B cell (primary cell): ENCODE measurements at places on chromosomes 7 and 10. TPM values are rescaled to one million over a fixed set of nuclear protein-coding genes. Genes with fewer than 3 reads are reported as not detected.

The SYT15B gene
- total RNA-seq = not detected in 2 replicates

The CHN2 gene
- 0.86 and 2.9 TPM in 2 replicates for total RNA-seq

The CREB5 gene
- total RNA-seq = 0.05 and 0.39 TPM in 2 replicates

DNA sequence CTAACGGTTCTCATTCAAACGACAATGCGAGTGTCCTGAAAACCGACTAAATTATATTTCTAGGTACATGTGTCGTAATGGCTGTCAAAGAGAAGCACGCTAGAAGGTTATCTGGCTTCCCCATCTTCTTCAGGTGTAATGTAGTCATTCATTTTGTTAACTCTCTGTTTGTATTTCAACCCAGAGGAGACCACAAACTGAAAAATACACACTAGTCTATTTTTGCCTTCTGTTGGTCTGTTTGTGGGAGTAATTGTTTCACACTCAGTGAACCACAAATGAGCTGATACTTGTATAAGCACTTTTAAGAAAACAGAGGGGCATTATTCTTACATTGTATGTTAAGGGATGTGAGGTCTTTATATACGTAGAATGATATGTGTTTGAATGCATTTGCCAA is 305.9 kb downstream of the GATA3 start:
- no peak overlapping the region for H3K4me3 ChIP-seq
- H3K4me1 ChIP-seq = no peaks in the 10 kb centered on the region
- no peaks in the 10 kb centered on the region for H3K27me3 ChIP-seq
- no peak overlapping the region for H3K27ac ChIP-seq
- no peak for DNase-seq

GRCh38 chr10:76033457-76034196 is 602.2 kb downstream of the LRMDA start:
- no peaks in the 10 kb centered on the region for H3K4me1 ChIP-seq
- no peak overlapping the region for H3K27ac ChIP-seq
- no peaks in the 10 kb centered on the region for H3K27me3 ChIP-seq
- no peak for DNase-seq

DNA sequence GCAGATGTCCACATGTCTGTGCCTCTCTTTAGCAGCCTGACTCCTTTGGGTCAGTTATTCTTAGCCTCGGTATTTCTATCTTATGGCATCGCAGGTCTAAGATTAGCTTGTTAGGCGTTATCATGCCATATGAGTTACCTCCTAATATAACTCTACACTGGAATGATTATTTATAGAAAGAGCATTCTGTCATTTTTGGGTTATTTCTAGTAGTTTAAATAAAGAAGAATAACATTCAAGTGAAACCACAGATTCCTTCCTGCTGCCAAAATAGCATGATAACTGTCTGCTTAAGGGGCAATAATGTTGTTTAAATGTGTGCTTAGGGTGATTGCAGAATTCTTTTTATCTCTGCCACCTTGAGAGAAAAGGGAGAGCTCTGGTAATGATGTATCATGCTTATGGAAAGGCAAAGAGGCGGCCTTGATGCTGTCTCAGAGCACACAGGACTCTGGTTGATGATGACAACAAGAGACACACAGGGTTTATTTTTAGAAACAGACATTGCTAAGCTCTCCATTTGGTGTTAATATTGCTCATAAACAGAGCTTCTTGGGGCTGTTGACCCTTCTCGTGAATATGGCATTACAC is 10.4 kb downstream of the HDAC9 start:
- peak overlapping the region; percentile 11 for H3K4me3 ChIP-seq
- peak overlapping the region; percentile 83 for H3K27ac ChIP-seq
- DNase-seq = no peak
- no peaks in the 10 kb centered on the region for H3K27me3 ChIP-seq

DNA sequence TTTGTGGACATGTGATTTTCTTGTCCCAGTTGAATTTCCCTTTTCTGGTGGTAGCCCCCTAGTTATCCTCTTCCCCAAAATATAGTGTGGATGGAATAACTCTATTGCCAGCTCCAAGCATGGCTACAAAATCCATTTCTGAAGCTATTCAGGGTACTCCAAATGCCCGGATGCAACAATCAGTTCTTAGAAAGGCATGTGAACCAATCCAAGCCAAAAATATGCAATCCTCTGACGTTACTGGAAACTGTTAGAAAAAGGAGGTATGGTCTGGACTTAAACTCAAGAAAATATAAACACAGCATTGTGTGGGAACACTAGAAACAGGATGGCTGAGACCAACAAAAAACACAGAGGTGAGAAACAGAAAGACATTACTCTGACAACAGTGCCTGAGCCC is 347.0 kb downstream of the GPAM start:
- H3K27me3 ChIP-seq = no peaks in the 10 kb centered on the region
- H3K4me1 ChIP-seq = no peaks in the 10 kb centered on the region
- H3K4me3 ChIP-seq = no peak overlapping the region
- DNase-seq = no peak

GRCh38 chr10:65602182-65602865 is 1323.5 kb upstream of the LRRTM3 start:
- H3K27me3 ChIP-seq = no peaks in the 10 kb centered on the region
- H3K4me3 ChIP-seq = no peak overlapping the region
- no peaks in the 10 kb centered on the region for H3K4me1 ChIP-seq
- no peak for DNase-seq
- no peak overlapping the region for H3K27ac ChIP-seq

DNA sequence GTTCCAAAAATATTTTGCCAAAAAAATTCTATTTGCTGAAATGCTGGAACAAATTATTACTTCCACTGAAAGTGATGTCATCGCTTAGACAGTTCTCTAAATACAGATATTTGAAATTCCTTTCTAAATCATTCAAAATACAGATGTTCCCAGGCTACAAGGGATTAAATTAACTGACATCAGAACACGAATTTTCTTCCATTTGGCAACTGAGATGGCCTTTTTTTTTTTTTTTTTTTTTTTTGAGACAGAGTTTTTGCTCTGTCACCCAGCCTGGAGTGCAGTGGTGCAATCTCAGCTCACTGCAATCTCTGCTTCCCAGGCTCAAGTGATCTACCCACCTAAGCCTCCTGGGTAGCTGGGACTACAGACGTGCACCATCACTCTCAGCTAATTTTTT is 57.0 kb downstream of the P4HA1 start:
- no peak overlapping the region for H3K27ac ChIP-seq
- no peak overlapping the region for H3K4me3 ChIP-seq
- peaks cover 3% of the 10 kb centered on the region for H3K36me3 ChIP-seq
- no peak for DNase-seq
- no peaks in the 10 kb centered on the region for H3K4me1 ChIP-seq

DNA sequence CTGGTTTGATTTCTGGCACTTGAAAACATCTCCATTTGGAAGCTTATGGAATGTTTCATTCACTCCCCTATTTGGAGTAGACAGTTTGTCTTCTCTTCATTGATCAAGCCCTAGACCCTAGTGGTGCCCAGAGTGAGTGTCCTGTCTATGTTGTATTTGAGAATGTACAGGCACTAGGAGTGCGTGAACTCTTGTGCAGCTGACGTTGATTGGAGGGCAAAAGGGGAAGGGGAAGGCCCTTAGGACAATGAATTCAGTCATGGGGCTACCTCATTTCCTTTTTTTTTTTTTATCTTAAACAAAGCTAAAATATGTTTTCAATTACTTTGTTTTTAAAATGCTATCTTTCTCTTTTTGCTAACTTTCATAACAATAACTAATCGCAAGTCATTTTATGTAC is 66.5 kb downstream of the ADD3 start:
- no peaks in the 10 kb centered on the region for H3K27me3 ChIP-seq
- H3K4me1 ChIP-seq = peaks cover 64% of the 10 kb centered on the region
- no peak overlapping the region for H3K4me3 ChIP-seq
- DNase-seq = peak; percentile 51
- H3K36me3 ChIP-seq = peaks cover 2% of the 10 kb centered on the region

- no peaks in the 10 kb centered on the region for H3K27me3 ChIP-seq
- H3K27ac ChIP-seq = no peak overlapping the region
- no peak overlapping the region for H3K4me3 ChIP-seq
- H3K36me3 ChIP-seq = no peaks in the 10 kb centered on the region
- DNase-seq = no peak
Measured at GRCh38 chr10:125134916-125135770, 25.2 kb downstream of the CTBP2 start.
